Stimulated activated CD4-positive, alpha-beta T cell treated with anti-CD3 and anti-CD28 coated beads, Interleukin-12 subunit alpha, Interleukin-12 subunit beta, amount 100 ng/mL, for 48 hours (primary cell): ENCODE measurements at places on chromosomes 4 and X.

DNA sequence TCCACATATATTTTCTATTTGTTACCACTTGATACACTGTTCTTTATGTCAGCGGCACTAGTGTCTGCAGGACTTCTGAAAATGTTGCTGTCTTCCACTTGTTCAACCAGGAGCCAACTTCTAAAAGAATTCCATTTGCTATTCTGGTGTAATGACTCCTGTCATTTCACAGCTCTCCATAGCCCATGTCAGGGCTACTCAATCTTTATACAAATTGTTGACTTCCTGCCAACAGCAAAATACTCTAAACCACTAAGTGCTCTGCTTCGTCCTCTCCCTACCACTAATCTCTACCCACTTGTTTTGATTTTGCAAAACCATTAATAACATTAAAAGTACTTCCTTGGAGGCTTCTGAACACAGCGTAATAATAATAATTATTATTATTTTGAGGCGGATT lies 7.2 kb downstream of the CTSO start:
- DNase-seq = no peak

GRCh38 chr4:142741995-142742394 lies 104.1 kb downstream of the INPP4B start:
- no peak for DNase-seq

DNA sequence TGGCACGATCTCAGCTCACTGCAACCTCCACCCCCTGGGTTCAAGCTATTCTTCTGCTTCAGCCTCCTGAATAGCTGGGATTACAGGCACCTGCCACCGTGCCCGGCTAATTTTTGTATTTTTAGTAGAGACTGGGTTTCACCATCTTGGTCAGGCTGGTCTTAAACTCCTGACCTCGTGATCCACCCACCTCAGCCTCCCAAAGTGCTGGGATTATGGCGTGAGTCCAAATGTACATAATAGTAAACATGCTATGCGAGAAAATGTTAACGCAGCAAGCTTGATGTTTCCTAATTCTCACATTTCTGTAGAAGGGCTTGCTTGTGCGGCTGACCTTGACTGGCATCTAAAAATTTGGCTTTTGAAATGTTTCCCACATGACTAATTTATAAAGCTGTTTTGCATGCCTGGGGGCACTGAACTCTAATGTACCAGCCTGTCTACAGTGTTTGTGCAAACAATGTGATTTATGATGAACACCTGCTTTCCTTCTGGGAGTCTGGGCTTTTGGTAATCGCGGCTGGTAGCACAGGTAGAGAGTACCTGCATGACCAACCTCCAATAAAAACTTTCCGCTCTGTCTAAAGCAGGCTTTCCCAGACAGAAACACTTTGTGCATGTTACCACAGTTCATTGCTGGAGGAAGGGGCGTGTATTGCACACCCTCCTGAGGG lies 216.8 kb downstream of the IL15 start:
- no peak for DNase-seq

DNA sequence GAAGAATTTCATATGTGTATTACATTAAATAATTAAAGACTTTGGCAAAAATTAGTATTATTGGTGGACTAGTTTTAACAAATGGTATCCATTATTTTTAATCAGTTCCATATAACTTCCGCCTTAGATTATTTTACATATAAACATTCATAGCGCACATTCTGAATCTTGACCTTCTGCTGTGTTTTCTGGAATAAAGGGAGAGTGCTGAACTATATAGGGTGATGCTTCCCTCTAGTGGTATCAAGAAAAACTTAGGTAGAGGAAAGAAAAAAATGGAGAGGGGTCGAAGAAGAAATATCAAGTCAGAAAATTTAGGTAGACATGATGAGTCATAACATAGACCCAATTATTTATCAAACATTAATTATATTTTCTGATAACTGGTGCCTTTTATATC lies 155.6 kb upstream of the PACRGL start:
- DNase-seq = no peak

DNA sequence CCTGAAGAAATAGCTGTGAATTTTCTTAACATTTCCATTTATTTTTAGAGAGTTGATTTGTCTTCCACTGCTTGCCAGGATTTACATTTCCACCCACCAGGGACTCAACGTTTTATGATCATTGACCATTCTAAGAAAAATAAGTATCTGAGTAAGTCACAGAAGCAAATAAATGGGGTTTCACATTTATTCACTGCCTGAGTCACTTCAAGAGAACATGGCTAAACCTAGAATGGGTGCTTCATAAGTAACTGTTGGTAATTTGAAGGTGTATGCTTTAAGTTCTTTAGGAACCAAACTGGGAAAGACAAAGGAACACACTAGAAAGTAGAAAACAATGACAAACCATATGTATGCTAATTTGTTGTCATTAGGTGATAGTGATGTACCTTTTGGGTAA lies 43.2 kb upstream of the GRIA3 start:
- no peak for DNase-seq
